ENCODE measurements at places on chromosomes 7 and 10. TPM values are rescaled to one million over a fixed set of nuclear protein-coding genes. Genes with fewer than 3 reads are reported as not detected.

GRCh38 chr7:87147500-87147899 is 4.8 kb upstream of the DMTF1 start:
- no peak for DNase-seq

DNA sequence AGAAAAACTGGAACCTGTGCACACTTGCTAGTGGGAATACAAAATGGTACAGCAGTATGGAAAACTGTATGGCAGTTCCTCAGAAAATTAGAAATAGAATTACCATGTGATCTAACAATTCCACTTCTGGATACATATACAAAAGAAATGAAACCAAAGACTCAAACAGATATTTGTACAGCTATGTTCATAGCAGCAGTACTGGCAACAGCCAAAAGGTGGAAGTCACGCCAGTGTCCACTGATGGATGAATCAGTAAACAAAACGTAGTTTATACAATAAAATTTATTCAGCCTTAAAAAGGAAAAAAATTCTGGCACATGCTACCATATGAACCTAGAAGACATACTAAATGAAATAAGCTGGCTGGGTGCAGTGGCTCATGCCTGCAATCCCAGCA is 23.0 kb downstream of the IDE start:
- no peak for DNase-seq

- no peak for DNase-seq
These were observed 163.7 kb upstream of the PRPS1L1 start for GRCh38 chr7:18191341-18191740.

WDFY4 gene
- 2.0 TPM for total RNA-seq

- DNase-seq = peak; percentile 10
These were observed 38.0 kb upstream of the RTKN2 start for GRCh38 chr10:62306663-62307062.

AKR1D1 gene
- total RNA-seq = not detected

- DNase-seq = no peak
These were observed 568.0 kb downstream of the POM121L12 start for GRCh38 chr7:53603461-53603860.

- no peak for DNase-seq
These were observed 129.6 kb upstream of the ANKRD1 start for GRCh38 chr10:91050371-91051034.

GRCh38 chr10:99008054-99008453 is 227.6 kb downstream of the HPSE2 start:
- no peak for DNase-seq

ZNF775 gene
- 0.58 TPM for total RNA-seq

GRCh38 chr7:2701832-2702593 is 14.0 kb downstream of the AMZ1 start:
- no peak for DNase-seq

ANAPC16 gene
- 46.6 TPM for total RNA-seq

DCLRE1A gene
- 0.49 TPM for total RNA-seq

GRCh38 chr7:127252377-127252713 is 396 bp downstream of the GRM8 start:
- no peak for DNase-seq

GRCh38 chr7:103009466-103010185 is 65.0 kb downstream of the FBXL13 start:
- no peak for DNase-seq

GRCh38 chr10:4141471-4141870 is 356.5 kb upstream of the KLF6 start:
- no peak for DNase-seq

- DNase-seq = no peak
These were observed 31.5 kb downstream of the RAB19 start for GRCh38 chr7:140435252-140435895.

DNA sequence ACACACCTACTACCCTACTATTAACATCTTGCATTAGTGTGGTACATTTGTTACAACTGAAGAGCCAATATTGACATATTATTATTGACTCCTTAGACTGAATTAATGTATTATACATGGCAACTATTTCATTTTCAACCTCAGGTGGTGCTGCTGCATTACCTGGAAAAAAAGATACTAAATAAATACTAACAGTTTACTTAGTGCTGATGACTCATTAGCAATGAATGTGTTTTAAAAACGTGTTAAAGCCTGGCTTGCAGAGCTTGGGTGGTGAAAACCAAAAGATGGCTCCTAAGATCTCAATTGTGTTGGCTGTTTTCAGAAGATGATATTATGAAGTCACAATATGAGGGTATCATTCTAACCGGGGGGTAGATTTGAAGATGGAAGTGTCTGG is 34.8 kb downstream of the CFAP43 start:
- no peak for DNase-seq

- DNase-seq = no peak
These were observed 139.6 kb downstream of the PTPN20 start for GRCh38 chr10:47050618-47051455.

IFIT3 gene
- 4.8 TPM for total RNA-seq

DNA sequence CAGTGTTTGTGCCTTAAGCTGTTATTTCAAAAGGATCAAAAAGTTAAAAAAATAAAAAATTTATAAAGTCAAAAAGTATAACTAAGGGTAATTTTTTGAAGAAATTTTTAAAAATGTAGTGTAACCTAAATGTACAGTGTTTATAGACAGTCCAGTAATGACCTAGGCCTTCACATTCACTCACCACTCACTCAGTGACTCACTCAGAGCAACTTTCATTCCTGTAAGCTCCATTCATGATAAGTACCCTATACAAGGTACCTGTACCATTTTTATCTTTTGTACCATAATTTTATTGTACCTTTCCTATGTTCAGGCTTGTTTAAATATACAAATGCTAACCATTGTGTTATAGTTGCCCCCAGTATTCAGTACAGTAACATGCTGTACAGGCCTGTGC is 21.5 kb downstream of the DNAJC9 start:
- DNase-seq = no peak

NCOA4 gene
- 47.4 TPM for total RNA-seq

GRCh38 chr10:124477614-124478363 is 16.2 kb downstream of the LHPP start:
- DNase-seq = no peak

- no peak for DNase-seq
These were observed 59.5 kb upstream of the C1QL3 start for GRCh38 chr10:16581202-16581601.

DNA sequence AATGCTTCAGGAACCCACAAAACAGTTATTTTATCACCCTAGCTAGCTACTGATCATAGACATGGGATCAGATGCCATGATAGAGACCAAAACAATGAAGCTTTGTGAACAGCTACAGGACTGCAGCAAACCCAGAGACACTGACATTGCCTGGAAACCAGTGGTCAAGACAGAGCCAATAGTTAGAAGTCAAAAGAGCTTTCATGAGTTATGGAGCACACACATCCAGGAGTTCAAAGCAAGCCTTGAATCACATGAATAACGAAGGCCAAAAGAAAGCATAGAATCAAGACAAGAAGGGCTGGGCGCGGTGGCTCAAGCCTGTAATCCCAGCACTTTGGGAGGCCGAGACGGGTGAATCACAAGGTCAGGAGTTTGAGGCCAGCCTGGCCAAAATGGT is 34.5 kb upstream of the GSAP start:
- DNase-seq = no peak

MBL2 gene
- not detected for total RNA-seq

GRCh38 chr7:143005632-143006260 is 21.2 kb downstream of the OR9A2 start:
- DNase-seq = no peak

ELAPOR2 gene
- 5.1 TPM for total RNA-seq

MYPN gene
- not detected for total RNA-seq

ICA1 gene
- total RNA-seq = not detected

GRCh38 chr7:148722340-148723165 is 23.9 kb downstream of the CUL1 start:
- no peak for DNase-seq

- DNase-seq = no peak
These were observed 476.2 kb upstream of the GALNT17 start for GRCh38 chr7:70655694-70656093.

DNA sequence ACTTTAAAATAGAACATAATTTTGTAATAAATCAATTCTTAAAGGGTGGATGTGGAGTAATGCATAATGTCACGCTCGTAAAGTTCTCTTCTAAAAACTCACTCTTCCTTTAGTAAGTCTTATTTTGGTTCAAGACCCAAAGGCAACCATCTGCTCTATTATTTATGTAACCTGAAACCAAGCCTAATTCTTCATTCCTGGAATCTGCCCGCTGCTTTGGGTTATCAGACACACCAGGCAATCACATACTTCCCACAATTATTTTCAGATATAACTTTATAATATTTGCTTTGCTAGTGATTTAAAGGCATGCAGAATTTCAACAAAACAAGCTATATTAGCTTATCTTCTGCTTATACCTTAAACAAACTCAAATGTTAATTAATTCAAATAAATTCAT is 39.0 kb downstream of the RAB11FIP2 start:
- no peak for DNase-seq

GRCh38 chr7:151057506-151057988 is at the start of gene CDK5:
Gene CDK5 (minus strand): TSS chr7:151057897. CDS start chr7:151057848, 49 bp downstream.
- no peak for DNase-seq

DNA sequence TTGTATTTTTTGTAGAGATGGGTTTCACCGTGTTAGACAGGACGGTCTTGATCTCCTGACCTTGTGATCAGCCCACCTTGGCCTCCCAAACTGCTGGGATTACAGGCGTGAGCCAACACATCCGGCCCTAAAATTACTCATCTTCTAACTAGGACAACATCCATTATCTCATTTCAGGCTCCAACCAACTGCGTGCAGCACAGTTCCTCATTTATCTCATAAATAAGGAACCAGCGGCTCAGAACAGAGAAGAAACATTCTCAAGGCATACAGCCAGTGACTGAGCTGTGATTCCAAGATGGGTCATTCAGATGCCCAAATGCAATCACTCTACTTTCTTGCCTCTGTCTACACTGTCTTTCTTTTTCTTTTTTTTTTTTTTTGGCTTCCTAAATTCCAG is 356.1 kb downstream of the ELMO1 start:
- DNase-seq = no peak

- no peak for DNase-seq
These were observed 32.6 kb downstream of the STRIP2 start for GRCh38 chr7:129466796-129467195.

- no peak for DNase-seq
These were observed 61.5 kb downstream of the CHN2 start for GRCh38 chr7:29255906-29256692.

DNA sequence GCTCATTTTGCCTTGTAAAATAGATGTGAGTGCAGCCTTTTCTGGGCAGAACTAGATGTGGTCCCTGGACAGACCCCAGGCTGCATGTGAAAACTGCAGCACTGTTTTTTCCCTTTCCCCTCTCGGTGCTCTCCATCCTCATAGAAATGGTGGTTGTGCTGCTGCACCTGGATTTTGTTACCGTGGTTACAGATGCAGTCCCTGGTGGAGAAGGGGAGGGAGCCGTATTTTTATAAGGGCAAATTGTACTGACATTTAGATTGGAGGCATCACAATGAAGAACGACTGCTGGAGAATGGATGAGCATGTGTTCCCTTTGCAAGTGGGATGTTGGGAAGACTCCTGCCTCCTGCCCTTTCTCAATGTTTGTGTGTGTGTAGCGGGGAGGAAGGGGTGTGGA is 469.9 kb downstream of the CCSER2 start:
- no peak for DNase-seq

DNA sequence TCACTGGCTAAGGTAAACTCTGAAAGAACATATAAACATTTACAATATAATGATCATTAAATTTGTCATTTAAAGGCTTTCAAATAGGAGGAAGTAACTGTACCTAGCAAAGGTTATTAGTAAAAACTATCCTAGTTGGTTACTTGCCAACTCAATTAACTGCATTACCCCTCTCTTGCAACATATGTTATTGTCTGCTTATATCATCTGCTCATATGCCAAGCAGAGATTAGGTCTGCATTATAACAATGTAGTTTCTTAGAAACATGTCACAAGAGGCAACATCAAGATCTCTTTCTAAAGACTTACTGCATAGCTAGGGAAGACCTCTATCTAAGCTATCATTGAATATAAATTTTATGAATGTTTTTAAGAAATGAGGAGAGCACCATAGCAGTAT is 132.5 kb downstream of the RELN start:
- no peak for DNase-seq

DNA sequence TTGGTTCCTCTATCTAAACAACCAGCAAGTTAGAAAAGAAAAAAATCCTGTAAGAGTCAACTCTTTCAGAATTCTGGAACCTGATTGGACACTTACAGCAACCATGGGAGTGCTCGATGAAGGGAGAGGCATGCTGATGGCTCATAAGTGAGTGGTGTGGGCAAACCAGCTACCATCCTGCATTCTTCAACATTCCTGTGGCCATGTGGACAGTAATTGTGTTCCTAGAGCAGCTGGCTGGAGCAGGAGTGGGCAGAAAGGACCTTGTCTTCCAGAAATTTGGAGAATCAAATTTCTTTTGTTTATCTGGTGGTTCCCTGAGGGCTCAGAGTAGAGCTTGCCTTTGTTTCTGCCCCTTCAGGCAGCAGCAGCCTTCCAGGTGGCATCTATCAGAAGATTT is 22.5 kb upstream of the MYL7 start:
- DNase-seq = no peak

- DNase-seq = peak; percentile 67
These were observed 60.6 kb upstream of the TRIM8 start for GRCh38 chr10:102583435-102584417.

- DNase-seq = no peak
These were observed 5.1 kb upstream of the GRID1 start for GRCh38 chr10:86371691-86372090.

CTAGE4 gene
- total RNA-seq = 0.27 TPM

GRCh38 chr7:18680576-18680975 is 185.0 kb downstream of the HDAC9 start:
- no peak for DNase-seq

DNA sequence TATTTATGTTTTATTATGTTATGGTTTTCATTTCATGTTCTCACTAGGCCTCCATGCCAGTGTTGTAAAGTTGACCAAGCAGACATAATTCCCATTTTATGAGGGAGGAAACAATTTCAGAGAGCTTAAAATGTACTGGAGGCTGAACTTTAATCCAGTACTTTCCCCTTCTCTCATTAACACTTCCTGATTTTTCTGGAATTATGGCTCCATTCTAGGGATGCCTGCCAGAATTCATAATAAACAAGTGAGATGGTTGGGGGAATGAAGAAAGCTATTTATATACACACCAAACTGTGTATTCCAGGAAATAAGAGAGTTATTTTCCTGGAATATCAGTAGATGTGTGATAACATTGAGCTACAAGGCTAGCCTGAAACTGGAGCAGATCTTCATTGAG is 6.9 kb downstream of the TMEM236 start:
- DNase-seq = no peak

DNA sequence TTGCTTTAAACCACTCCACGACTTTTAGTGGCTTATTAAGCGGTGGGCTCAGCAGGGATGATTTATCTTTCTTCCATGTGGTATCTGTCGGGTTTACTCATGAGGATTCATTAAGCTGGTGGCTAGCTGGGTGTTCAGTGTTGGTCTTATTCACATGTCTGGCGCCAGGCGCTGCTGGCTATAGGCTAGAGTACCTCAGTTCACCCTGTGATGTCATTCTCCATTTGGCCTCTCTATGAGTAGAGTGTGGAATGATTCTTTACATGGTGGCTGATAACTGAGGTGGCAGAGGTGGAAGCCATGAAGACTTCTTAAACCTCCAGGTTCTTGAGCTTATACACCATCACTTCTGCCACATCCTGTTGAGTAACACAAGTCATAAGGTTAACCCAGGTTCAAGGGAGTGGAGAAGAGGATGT is 115.4 kb downstream of the MLLT10 start:
- DNase-seq = no peak

Data from CD8-positive, alpha-beta T cell (primary cell).